ENCODE measurements at places on chromosomes 13 and 19.

DNA sequence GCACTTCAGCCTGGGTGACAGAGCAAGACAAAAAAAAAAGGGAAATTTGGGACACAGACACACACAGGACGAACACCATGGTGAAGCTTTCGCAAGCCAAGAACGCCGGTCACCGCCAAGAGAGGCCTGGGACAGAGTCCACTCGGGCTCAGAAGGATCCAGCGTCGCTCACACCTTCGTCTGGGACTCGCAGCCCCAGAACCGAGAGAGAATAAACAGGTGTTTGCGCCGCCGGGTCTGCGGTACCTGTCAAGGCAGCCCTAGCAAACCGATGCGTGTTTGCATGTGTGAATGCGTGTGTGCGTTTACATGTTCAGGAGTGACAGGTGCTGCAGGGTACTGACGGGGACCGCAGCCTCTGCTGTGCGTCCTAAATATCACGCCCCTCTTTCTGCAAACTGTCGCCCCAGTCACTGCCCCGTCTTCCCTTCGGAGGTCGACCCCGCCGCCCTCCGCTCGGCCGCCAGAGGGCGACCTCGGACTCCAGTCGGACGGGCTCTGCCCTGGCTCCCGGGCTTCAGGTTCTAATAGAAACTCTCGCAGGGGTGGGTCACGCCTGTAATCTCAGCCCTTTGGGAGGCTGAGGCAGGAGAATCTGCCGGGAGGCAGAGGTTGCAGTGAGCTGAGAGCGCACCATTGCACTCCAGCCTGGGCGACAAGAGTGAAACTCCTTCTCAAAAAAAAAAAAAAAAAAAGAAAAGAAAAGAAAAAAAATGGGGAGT is 11.8 kb upstream of the CSNK1G2 start:
- peak; percentile 83 for DNase-seq

DNA sequence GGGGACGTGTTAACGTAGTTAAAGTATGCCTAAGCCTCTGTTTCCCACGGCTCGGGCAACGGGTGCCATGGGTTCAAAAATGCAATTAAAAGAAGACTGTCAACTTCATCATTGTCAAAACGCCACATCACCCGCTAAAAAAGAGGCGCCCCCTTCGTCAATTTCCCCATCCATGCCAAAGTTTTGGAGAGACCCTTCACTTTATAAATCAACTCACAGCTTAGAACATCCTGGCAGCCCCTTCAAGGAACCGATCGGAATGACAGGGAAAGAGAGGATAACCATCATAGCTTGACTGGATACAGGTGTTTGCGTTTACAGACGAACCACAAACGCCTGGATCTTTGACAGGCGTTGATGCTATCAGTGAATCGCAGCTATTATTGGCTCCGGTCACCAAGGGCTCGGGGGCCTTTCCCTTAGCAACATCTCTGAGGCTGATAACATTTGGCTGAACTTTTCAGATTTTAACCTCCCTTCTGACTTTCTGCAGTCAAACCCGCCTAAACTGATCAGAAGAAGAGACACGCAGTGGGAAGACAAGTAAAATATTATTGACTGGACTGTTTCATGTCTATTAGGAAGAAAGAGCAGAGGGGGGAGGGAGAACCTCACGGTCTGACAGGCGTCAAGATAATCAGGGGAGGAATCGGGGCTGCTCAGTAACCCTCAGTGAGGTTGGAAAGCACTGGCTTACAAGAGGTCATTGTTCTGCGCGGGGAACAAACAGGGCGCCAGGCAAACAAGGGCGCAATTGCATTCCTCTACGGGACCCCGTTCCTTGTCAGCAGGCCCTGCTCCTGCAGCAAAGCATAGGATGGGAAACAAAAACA is 322.5 kb upstream of the ZNF507 start:
- no peak for DNase-seq

- peak; percentile 23 for DNase-seq
Measured at GRCh38 chr19:10871711-10872545, 575 bp downstream of the CARM1 start.

DNA sequence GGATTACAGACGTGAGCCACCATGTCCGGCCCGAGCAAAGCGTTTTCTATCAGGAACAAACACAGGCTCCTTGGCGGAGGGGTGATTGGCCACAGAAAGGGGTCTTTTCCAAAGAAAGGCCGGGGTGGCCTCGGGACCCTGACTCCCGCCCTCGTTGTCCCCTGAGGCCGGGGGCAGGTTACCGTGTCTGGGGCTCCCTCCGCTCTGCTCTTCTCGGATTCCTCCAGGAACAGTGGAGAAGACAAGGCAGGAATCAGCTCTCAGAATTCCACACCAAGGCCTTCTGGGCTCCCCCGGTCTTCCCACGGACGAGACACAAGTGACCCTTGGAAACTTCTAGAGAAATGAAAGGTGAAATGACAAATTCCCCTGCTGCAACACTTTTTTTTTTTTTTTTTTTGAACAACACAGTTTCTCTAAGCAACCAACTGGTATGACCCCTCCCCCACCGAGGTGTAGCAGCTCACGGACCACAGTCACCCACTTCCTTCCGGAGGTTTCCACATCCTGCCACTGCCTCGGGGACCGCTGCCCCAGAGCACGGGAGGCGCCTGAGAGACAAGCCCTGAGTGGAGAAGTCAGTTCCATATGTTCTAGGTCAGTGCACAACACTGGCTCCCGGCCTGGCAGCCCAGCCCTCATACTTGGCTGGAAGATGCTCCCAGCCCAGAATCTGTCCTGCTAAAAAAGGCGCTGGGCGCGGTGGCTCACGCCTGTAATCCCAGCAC is 11.0 kb downstream of the MOB3A start:
- peak; percentile 98 for DNase-seq

DNA sequence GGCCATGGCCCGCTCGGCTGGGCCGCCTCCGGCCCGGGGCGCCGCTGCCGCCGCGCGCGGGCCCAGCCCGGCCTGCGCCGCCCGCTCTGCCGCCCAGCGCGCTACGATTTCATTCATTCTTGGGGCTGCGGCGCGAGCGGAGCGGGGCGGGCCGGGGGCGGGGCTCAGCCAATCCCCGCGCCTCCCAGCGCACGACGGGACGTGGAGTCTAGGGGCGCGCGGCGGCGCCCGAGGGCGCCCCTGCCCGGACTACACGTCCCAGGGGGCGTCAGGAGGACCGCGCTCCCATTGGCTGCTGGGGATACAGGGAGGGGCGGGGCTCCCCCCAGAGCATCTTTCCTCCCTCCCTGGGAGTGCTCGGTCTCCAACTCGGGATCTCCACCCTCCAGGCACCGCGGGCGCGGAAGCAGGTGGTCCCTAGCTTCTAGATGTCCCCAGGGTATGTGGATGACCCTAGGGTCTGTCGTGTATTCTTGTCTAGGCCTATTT is 5.6 kb upstream of the DPF1 start:
- no peak for DNase-seq

- no peak for DNase-seq
Measured at GRCh38 chr13:97019236-97019635, 25.0 kb upstream of the OXGR1 start.

GRCh38 chr13:48942131-48942530 is 33.6 kb upstream of the FNDC3A start:
- no peak for DNase-seq

DNA sequence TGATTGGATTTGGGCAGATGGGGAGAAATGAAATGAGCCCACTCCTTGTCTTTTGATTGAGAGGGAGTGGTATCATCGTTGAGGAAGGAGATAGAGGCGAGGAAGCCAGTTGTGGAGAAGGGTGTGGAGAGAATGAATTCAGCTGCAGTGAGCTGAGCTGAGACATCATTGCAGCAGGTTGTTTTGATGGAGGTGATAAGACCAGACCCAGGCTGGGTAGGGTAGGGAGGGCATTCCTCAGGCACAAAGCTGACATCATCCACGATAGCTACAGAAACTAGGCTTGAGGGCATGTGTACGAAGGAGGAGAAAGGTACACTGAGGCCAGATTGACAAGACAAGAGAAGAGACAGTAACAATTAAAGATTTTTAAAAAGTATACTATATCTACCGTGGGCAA is 1500.9 kb upstream of the SLC10A2 start:
- no peak for DNase-seq

GRCh38 chr13:94556621-94557020 is 39.3 kb downstream of the TGDS start:
- no peak for DNase-seq

DNA sequence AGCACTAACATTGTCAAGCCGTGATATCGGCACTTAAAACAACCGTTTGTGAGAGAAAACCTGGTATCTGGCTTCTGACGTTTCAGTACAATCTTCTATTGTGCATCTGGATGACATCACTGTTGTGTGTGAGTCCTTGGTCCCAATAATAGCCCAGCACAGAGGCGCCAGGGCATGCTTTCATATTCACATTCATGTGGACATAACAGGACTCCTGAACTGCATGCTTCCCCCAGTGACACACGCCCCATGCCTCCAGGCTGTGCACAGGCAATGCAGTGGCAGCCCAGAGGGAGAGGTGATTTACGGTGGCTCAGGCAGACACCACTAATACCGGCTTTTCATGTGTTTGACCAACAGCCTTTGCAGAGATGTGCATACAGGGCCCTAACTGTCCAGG is 58.1 kb downstream of the MRPL57 start:
- no peak for DNase-seq

- DNase-seq, result no peak
Measured at GRCh38 chr13:99944606-99945005, 27.0 kb downstream of the ZIC5 start.

- DNase-seq, result no peak
Measured at GRCh38 chr13:91659256-91660075, 261.0 kb downstream of the GPC5 start.

GRCh38 chr13:83221813-83222241 is 660.4 kb downstream of the SLITRK1 start:
- no peak for DNase-seq

DNA sequence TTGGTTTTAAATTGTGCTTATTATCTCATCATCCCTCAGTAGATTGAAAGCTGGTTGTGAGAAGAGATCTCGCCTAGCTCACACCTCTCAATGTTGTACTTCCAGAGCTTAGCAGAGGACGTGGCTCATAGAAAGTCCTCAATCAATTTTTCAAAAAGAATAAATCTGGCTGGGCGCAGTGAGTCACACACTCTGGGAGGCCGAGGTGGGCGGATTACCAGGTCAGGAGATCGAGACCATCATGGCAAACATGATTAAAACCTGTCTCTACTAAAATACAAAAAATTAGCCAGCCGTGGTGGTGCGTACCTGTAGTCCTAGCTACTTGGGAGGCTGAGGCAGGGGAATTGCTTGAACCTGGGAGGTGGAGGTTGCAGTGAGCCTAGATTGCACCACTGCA is 4.7 kb upstream of the ASF1B start:
- DNase-seq, result no peak

GRCh38 chr13:111493468-111493867 is 173.0 kb downstream of the TEX29 start:
- no peak for DNase-seq

- DNase-seq, result no peak
Measured at GRCh38 chr13:73240193-73240592, 181.4 kb downstream of the KLF5 start.

GRCh38 chr19:31610018-31610417 is 260.8 kb upstream of the TSHZ3 start:
- no peak for DNase-seq

- DNase-seq, result no peak
Measured at GRCh38 chr13:110682746-110683145, 23.2 kb downstream of the CARS2 start.
